ENCODE measurements at places on chromosomes 13 and 19.

- peak; percentile 85 for DNase-seq
These were observed 422 bp upstream of the ZNF575 start for GRCh38 chr19:43532571-43532961.

GRCh38 chr19:2039089-2039958 is 11.7 kb downstream of the MKNK2 start:
- DNase-seq = no peak

DNA sequence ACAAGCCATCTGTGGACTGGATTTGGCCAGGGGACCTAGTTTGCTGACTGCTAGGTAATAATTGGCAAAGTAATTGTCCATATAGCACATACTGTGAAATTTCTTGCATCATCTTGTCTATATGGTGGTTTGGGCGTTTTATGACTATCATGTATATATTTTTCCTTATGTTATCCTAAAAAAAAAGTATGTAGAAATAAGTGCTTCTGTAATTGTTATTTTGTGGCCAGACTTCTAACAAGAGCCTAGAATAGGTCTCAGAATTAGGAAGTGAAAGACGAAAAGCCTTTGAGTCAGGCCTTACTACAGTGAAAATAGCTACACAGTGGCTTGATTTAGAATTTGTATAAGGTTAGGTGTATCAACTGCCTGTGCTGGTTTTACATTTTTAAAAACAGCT is 4.2 kb downstream of the FNDC3A start:
- peak; percentile 28 for DNase-seq

GRCh38 chr19:6668691-6669090 is 1.3 kb downstream of the TNFSF14 start:
- DNase-seq = no peak

GRCh38 chr19:15551293-15552004 is 43.1 kb downstream of the CYP4F22 start:
- no peak for DNase-seq

DNA sequence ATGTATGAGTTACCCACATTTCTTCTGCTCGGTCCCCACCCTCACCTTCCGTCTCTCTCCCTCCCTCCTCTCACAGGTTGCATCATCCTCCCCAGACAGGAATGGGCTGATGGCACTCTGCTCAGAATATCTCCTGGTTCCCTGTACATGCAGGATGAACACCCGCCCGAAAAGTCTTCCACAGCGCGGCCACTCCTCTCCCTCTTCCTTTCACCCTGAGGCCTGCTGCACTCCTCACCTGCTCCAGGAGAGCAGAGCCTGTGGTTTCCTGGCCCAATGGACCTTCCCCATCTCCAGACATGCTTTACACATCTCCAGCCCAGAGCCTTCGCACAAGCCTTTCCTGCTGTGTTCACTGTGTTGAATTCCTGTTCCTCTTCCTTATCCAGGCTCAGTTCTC is 40.9 kb downstream of the GSX1 start:
- no peak for DNase-seq

- no peak for DNase-seq
These were observed 255.4 kb downstream of the COG6 start for GRCh38 chr13:39910833-39911232.

GRCh38 chr19:30795727-30796126 is 423.5 kb downstream of the ZNF536 start:
- DNase-seq = no peak

DNA sequence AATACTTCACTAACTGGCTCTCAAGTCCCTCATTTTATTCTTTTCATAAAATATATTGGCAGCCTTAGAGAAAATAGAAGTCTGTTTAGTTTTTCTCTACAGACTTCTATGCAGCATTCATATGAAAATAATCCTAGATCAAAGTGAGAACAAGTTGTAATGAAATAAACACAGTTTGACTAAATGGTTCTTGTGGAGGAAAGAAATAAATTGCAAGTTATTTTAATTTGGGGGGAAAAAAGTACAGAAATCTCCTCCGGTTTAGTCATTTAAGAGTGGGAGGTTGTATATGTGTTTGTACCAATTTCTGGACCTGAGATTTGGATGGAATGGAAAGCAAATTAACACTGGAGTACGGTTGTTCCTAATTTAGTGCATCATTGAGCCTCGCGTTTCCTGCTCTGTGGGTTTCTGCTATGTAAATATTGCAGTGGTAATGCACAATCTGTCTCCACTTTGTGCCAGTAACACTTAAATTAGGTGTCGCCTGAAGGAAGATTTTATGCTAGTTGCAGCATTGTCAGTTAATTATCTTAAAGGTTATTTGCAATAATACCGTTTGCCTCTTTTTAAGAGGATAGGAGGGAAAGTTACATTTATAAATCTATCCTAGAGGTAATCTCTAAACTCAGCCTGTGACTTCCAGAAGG is 100.2 kb downstream of the ZIC5 start:
- DNase-seq = no peak

DNA sequence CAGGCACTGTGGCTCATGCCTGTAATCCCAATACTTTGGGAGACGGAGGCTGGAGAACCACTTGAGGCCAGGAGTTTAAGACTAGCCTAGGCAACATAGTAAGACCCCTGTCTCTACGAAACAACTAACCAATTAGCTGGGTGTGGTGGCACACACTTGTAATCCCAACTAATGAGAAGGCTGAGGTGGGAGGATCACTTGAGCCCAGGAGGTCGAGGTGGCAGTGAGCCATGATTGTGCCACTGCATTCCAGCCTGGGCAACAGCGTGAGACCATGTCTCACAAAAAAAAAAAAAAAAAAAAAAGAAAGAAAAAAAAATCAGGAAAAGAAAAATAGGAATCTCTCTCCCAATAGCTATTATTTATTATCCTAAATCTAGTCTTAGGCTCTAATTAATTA is 56.8 kb upstream of the UBAC2 start:
- DNase-seq = no peak

GRCh38 chr19:41753159-41753558 is 2.2 kb upstream of the CEACAM6 start:
- peak; percentile 67 for DNase-seq

GRCh38 chr13:56886398-56886797 is 254.3 kb upstream of the PRR20A start:
- no peak for DNase-seq

DNA sequence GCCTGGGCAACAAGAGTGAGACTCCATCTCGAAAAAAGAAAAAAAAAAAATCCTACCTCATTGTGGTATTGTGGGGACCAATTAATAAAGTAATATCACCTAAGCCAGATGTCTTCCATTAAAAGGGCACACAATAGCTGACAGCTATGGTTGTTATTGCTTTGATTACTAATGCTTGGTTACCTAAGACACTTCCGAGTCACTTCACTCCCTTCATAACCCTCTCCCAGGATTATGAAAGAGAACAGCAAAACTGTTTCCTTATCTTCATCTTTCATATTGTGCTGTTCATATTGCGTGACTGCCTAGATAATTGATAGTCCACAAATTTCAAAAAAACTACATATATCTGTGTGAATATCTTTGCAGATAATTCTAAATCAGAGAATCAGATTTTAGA is 10.3 kb upstream of the HSPH1 start:
- no peak for DNase-seq

DNA sequence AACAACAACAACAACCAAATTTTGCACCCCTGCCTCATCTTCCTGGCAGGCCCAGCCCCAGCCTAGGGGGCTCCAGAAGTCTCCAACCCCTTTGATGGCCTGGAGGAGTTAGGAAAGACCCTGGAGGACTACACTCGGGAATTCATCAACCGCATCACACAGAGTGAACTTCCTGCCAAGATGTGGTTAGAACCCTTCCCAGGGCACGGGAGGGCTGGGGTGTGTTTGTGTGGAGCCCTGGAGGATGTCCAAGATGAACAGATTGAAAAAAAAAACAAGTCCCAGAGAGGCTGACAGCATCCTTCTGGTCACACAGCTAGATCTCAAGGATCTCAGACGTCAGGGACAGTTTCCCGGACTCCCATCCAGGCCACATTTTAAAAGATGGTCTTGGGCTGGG is 13.3 kb downstream of the APOC1 start:
- DNase-seq = no peak

DNA sequence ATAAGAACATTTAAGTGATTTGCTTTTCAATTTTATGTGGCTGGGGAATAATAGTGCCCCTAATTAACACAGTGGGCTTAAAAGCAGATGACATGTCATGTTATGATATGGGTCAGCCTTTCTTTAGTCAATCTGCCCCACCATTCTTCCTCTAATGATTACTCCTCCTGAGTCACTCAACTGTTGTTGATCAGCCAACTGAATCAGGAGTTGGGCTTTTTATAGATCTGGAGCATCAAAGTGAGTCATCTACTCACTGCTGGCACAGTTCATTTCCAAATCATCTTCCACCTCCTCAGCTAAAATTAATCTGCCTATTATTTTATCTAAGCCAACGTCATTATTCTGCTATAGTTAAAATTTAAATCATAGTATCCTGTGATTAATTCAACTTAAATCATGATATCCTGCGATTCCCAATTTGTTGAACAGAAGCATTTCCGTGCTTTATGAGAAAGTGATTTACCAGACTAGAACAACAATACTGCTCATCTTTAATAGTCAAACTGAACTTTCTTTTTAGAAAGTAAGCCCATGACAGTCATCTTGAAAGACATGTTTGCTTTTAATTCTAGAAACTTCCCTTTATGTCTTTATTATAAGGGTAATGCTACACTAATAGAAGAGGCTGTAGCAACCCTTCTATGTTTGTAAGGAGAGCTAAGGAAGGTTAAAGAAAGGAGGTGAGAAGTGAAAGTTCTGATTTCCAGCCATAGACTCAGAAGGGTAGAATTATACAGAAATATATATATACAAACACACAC is 551.4 kb downstream of the TBC1D4 start:
- DNase-seq = no peak

GRCh38 chr19:2302319-2303210 is 5.4 kb downstream of the LINGO3 start:
- no peak for DNase-seq

- DNase-seq = no peak
These were observed 333.9 kb downstream of the NALCN start for GRCh38 chr13:101082441-101082840.

DNA sequence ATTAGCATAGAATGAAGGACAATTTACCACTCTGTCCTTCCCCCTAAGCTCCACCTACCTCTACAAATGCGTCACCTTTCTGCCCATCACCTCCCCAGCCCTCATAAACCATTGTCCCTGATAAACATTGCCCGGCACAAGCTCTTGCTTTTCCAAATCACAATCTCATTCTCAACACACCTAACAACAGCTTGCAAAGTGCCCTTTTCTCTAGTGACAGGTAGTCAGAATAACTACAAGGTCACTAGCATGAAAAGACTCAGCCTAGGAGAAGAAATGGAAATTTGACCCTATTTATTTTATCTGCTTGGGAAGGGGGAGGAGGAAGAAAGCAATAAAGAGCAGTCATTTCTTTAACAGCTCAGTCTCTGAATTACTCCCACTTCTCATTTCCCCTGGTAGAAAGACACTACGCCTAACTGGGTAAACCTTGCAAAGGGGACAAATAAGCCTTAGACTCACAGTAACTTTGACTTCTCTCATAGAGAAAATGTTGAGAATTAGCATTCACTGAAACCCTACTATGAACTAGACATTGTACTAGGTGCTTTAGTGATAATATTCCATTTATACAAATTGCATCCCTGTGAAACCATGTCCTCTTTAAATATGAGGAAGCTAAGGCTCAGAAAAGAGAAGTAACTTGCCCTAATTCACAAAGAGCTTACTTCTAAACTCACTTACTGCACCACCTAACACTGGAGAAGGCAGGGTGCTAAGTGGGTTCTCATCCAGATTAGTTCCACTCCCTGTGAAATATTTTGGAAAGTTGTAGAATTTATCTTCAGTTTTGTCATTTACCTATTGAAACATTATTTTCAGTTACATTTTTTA is 116.2 kb upstream of the FNDC3A start:
- DNase-seq = peak; percentile 74

DNA sequence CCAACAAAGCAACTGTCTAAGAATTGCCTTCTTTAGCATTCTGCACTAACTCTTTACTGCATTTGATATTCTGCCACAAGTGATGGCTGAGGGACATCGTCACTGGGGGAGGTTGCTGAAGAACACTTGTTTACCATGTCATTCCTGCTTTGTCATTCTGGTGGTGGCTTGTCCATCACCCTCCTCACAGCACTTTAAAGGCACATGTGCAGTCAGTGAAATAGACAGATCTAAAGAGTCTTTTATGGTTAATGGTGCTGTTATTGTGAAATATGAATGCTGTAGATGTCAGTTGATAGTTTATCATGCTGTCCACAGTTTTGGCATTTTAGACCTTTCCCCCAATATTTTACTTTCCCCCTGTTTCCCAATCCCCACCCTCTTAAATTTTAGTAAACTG is 120.9 kb upstream of the TSC22D1 start:
- DNase-seq = no peak

GRCh38 chr19:49873834-49874233 is 3.3 kb downstream of the AKT1S1 start:
- DNase-seq = no peak

DNA sequence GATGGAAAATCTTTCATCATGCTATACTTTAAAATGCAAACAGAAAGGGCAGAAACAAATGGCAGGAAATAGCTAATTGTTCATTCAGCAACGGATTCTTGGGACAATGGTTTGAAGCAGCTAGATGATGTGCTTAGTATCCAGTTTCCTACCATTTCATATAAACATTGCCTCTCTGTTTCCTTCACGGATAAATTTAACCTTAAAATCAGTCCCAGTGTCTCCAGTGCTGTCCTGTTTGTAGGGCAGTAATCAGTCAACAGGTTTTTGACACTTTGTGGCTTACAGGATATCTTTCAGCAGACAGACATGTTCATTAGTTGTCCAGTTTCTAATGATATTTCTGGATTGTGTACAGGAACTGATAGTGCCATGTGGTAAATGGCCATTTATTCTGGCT is 24.7 kb upstream of the RB1 start:
- DNase-seq = no peak

DNA sequence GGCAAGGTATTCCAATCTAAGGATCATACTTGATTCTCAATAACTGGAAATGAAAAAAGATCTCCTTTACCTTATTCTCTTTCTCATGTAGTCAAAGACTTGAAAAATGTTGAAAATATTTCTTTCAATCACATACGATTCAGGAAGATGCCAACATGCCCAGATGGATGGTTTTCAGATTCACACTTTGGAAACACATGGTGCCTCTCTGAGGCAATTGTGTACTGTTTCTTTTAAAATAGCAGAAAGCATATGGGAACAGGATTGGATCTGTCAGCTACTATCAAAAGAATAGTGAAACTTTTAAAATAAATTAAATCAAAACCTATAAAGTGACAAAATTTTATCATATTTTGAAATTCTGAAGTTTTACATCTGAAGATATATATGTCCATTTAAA is 222.4 kb downstream of the SPRY2 start:
- DNase-seq = no peak

Measured in Kasumi-1 (cell line).